ENCODE measurements at places on chromosomes 13 and 19. TPM values are rescaled to one million over a fixed set of nuclear protein-coding genes. Genes with fewer than 3 reads are reported as not detected.

SRRM5 gene
- total RNA-seq: 0.39 TPM

MCEMP1 gene
- not detected for total RNA-seq

ZNF285 gene
- total RNA-seq: 0.26 TPM

RUBCNL gene
- total RNA-seq: 0.73 TPM

CEACAM5 gene
- not detected for total RNA-seq

DNA sequence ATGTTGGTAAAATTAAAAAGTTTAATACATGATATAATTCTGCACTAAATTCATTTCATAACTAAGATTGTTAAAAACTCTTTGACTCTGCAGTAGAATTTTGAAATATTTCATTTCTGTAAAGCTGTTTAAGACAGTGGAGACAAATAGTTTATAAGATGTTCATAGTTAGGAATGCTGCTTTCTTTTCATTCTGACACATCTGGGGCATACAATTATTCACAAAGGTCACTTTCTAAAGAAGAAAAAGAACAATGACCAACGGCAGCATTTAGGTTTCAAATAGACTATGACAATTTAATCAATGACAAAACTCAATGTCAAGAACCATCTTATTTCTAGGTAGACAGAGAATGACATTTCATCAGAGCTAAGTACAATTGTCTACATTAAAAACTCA lies 1422.1 kb downstream of the PCDH9 start:
- no peaks in the 10 kb centered on the region for H3K4me1 ChIP-seq
- no peak overlapping the region for H3K27ac ChIP-seq
- no peaks in the 10 kb centered on the region for H3K36me3 ChIP-seq
- no peak for DNase-seq
- no peak overlapping the region for H3K4me3 ChIP-seq
- H3K27me3 ChIP-seq: no peaks in the 10 kb centered on the region

- peak; percentile 42 for DNase-seq
- H3K27me3 ChIP-seq: no peaks in the 10 kb centered on the region
- H3K4me3 ChIP-seq: no peak overlapping the region
These were observed 35.6 kb upstream of the PSPC1 start for GRCh38 chr13:19818223-19818842.

DNA sequence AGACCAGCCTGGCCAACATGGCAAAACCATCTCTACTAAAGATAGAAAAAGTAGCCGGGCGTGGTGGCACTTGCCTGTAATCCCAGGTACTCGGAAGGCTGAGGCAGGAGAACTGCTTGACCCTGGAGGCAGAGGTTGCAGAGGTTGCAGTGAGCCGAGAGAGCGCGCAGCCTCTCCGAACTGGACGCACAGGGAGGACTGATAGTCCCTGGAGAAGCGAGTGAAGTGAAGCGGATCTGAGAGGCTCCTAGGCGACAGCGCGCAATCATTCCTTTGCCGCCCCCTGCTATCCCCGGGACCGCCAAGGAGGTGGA lies 233 bp downstream of the ZNF561 start:
- no peak for DNase-seq
- H3K27ac ChIP-seq: peak overlapping the region; percentile 99
- H3K36me3 ChIP-seq: peaks cover 35% of the 10 kb centered on the region
- peak overlapping the region; percentile 92 for H3K4me3 ChIP-seq
- peaks cover 22% of the 10 kb centered on the region for H3K4me1 ChIP-seq
- no peaks in the 10 kb centered on the region for H3K27me3 ChIP-seq

- no peaks in the 10 kb centered on the region for H3K36me3 ChIP-seq
- H3K4me3 ChIP-seq: peak overlapping the region; percentile 65
- peaks cover 16% of the 10 kb centered on the region for H3K4me1 ChIP-seq
- no peaks in the 10 kb centered on the region for H3K27me3 ChIP-seq
- DNase-seq: peak; percentile 69
- H3K27ac ChIP-seq: no peak overlapping the region
These were observed 10.6 kb upstream of the RETN start for GRCh38 chr19:7658219-7658686.

GRCh38 chr13:85420136-85420535 lies 379.1 kb downstream of the SLITRK6 start:
- no peak overlapping the region for H3K4me3 ChIP-seq
- H3K27me3 ChIP-seq: no peaks in the 10 kb centered on the region
- no peak for DNase-seq
- H3K36me3 ChIP-seq: no peaks in the 10 kb centered on the region
- H3K27ac ChIP-seq: no peak overlapping the region

- H3K27me3 ChIP-seq: peaks cover 20% of the 10 kb centered on the region
- no peak overlapping the region for H3K27ac ChIP-seq
- no peak for DNase-seq
These were observed 5.3 kb upstream of the PTPRS start for GRCh38 chr19:5345895-5346386.

DNA sequence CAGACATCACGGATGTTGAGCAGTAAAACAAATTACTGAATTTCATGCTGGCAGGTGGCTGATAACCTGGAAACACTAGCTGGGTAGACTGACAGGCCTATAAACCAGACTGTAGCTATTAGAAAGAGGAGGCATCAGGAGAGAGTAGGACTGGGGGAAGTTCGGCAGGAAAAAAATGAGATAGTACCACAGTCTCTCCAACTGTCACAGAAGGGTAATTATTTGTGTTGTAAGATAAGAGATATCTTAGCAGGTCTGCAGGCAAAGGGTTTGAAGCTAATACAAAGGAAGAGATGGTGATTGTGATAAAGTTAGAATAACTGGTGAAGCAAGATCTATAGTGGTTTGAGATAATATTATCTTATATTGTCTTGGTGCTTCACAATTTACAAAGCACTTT lies 41.7 kb downstream of the MIPEP start:
- H3K27me3 ChIP-seq: no peaks in the 10 kb centered on the region
- H3K27ac ChIP-seq: no peak overlapping the region
- DNase-seq: no peak
- peaks cover 4% of the 10 kb centered on the region for H3K4me1 ChIP-seq
- no peak overlapping the region for H3K4me3 ChIP-seq
- peaks cover 2% of the 10 kb centered on the region for H3K36me3 ChIP-seq

DNA sequence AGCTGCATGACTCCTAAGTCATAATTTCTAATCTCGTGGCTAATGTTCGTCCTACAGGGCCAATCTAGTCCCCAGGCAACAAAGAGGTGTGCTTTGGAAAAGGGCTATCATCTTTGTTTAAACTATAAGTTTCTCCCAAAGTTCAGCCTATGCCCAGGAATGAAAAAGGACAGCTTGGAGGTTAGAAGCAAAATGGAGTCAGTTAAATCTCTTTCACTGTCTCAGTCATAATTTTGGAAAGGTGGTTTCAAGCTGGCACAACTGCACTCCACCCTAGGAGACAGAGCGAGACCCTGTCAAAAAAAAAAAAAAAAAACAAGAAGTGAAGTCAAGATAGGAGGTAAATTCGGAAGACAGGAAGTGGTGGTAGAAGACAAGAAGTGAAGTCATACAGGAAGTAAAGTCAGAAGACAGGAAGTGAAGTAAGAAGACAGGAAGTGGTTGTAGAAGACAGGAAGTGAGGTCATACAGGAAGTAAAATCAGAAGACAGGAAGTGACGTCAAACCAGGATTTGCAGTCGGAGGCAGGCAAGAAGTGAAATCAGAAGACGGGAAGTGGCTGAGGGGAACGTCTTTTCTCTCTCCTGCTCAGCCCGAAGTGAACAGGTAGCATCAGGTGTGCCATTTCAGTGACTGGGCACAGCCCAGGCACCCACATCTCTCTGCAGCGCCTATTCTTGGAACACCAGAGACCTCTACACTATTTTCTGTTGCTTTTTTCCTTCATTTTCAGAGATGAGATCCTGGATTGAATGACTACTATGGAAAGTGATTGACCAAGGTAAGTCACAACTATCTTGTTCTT lies 32.2 kb downstream of the GP6 start:
- H3K4me3 ChIP-seq: peak overlapping the region; percentile 85
- H3K4me1 ChIP-seq: peaks cover 23% of the 10 kb centered on the region
- peak; percentile 61 for DNase-seq
- peaks cover 7% of the 10 kb centered on the region for H3K27me3 ChIP-seq
- peak overlapping the region; percentile 77 for H3K27ac ChIP-seq

GRCh38 chr13:105655046-105655445 lies 880.4 kb downstream of the EFNB2 start:
- H3K27ac ChIP-seq: no peak overlapping the region
- H3K4me1 ChIP-seq: no peaks in the 10 kb centered on the region
- DNase-seq: no peak
- no peak overlapping the region for H3K4me3 ChIP-seq

Measured in activated CD4-positive, alpha-beta memory T cell treated with anti-CD3 and anti-CD28 coated beads for 36 hours (primary cell).